Renal pelvis (tissue), 12 donors: ENCODE measurements at places on chromosomes 11 and 22.

DNA sequence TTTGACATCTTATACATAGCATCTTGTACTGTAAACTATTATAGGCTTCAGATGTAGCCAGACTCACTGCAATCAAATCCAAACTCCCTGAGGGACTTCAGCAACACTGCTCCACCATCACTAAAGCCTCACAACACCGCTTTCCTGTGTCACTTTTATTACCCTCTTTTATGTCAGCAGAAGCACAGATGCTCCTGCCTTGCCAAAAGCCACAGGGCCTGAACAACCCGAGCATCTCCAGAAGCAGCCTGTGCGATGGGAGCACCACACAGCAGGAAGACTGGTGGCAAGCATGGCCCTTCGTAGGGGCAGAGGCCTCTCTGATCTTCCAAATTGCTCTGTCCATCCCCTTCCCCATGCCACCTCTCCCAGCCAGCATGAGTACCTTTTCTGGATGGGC, 22.9 kb downstream of the TMEM123 start:
- DNase-seq: no peak

GRCh38 chr11:73729594-73730206, 31.2 kb downstream of the RAB6A start:
- no peak for DNase-seq

DNA sequence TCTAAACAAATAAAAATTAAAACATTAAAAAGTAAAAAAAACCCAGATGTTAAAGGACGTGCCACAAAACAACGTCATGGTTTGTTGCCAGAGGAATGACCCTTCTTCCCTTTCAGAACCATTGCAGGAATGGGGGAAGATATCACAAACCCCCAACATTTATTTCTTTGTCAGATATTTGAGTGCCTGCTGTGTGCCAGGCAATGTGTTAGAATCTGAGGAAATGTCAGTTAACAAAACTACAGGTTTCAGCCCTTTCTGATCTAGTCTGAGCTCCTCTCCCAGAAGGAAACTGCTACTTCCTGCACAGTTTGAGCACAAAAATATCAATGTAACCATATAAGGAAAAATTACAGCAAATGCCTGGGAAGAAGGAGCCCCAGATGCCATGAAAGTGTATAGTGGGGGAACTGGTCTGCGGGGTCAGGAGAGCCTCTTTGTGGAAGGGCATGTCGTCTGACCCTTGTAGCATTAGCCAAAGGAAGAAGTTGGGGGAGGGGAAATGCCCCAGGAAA, 7.1 kb upstream of the NHERF4 start:
- DNase-seq: no peak

DNA sequence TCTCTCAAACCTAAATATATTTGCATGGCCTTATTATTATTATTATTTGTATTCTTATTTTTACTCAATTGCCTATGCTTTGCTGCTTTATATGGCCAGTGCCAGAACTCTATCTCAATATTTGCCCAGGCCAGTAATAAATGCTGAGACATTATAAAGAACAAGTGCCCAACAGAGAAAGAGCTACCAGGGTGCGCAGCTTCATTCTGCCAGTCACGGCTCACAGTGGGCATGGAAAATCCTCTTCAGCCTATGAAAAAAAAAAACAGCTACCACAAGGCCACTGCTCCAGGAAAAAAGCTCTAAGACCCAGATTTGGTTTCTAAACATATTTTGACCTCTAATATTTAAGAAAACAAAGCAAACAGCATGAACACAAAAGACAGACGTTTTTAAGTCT, 1223.6 kb downstream of the LRRC4C start:
- DNase-seq: no peak
